NK-92 treated with Interleukin-12 subunit alpha and Interleukin-12 subunit beta, amount 100 ng/mL, for 24 hours (cell line): ENCODE measurements at places on chromosomes 7 and 10.

- DNase-seq = no peak
These were observed 1.6 kb downstream of the SPOCK2 start for GRCh38 chr10:72086466-72087391.

GRCh38 chr10:79930267-79930666 is 18.6 kb downstream of the SFTPD start:
- DNase-seq = no peak

GRCh38 chr10:127872011-127872761 is 20.6 kb downstream of the CLRN3 start:
- no peak for DNase-seq

DNA sequence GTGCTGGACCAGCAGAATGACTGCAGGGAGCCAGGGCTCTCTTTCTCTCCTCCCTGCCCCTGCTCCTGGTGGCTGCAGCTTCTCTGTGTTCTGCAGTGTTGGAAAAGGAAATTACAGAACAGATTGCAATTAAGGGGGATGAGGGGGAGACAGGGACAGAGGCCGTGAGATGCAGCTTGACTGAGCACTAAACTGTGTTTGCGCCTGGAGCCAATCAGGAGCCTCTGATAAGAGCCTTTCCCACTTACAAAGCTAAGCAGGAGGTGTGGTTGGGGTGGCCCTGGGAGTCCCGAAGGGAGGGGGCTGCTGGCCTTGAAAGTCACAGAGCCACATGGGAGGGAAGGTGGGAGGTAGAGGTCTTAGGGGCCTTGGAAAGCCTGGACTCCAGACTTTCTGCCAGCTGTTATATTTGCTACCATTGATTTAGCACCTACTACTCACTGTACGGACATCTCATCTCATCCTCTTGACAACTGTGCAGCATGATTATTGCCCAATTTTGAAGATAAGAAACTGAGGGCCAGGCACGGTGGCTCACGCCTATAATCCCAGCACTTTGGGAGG is 26.7 kb downstream of the TRIM8 start:
- DNase-seq = no peak

DNA sequence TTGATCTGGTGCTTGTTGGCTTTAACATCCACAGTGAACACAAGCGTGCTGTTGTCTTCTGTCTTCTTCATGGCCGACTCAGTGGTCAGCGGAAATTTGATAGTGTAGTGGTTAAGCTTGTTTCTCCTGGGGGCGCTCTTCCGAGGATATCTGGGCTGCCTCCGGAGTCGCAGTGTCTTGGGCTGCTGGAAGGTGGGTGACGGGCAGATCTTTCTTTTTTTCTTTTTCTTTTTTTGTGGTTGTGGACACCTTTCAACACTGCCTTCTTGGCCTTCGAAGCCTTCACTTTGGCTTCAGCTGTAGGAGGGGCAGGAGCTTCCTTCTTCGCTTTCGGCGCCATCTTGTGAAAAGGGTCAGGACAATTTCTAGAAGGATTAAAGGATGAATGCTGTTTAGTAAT is 23.8 kb upstream of the RPA3 start:
- no peak for DNase-seq

DNA sequence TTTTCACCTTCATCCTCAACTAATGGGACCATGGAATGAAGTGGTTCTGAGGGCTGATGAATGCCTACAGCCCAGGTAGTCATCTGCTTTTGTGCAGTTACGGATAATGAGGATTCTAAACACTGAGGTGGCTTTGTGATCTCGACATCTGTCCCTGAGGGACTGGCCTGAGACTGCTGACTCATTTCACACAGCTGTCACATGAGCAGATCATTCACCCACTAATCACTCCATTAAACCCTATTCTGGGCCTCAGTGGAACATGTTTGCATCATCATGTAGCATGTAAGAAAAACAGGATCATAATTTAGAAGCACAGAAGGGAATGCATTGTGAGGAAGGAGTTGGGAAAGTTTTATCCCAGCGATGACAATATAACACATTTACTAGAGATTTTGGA is 79.4 kb upstream of the FEZF1 start:
- no peak for DNase-seq

GRCh38 chr10:114038819-114039218 is 4.8 kb upstream of the ADRB1 start:
- DNase-seq = no peak

- no peak for DNase-seq
These were observed 36.2 kb downstream of the ADK start for GRCh38 chr10:74187237-74187636.
